ENCODE measurements at places on chromosomes 2 and 18.

- DNase-seq: no peak
These were observed 201.2 kb downstream of the CDCA7 start for GRCh38 chr2:173555833-173556232.

- no peak for DNase-seq
These were observed 56.8 kb downstream of the PKDCC start for GRCh38 chr2:42104621-42105020.

GRCh38 chr2:60834270-60834717 is 47.1 kb upstream of the REL start:
- no peak for DNase-seq

DNA sequence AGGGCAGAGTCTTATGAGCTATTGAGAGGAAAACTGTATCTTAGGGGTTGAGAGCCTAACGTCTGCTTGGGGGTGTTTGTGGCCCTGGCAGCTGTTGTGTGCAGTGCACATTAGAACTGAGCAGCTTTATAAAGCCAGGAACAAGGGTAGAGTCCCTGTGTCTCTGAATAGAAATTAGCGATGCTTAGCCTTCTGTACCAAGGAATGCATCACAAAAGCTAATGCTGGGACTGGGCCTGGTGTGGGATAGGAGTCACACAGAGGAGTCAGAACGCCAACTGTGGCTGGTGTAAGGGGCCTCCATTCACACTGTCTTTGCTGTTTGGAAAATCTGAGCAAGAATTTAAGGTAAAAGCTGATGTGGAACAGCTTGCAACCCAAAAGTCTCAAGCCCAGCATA is 283.2 kb downstream of the SOX11 start:
- no peak for DNase-seq

DNA sequence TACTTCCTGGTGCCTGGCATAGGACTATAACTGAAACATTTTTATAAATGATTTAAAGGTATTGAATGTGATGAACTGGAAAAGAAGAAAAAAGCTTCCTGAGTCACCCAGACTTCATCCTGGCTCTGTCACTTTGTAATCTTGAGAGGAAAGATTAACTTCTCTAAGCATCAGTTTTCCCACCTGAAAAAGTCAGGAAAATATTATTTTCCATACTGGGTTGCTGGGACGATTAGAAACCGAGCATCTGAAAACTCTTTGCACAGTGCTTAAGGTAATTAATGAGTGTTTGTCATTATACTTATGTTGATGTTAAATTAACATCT is 71.8 kb downstream of the FMNL2 start:
- no peak for DNase-seq
